ENCODE measurements at places on chromosomes 5 and 9.

DNA sequence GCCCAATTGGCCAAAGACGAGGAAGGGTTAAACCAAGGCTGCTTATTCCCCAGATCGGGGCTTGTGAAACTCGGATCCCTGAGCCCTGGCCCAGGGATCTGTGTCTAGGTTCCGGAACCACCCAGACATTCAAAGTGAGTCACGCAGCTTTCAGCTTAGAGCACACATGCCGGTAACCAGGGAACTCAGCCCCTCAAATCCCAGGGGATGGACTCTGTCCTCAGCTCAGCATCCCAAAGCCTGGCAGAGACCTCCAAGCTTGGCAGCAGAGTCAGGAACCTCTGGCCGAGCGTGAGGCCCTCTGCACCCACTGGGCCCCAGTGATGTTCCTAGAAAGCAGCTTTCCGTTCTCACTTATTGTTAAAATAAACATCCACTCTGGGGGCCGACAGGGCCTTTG, 5.1 kb downstream of the PNPLA7 start:
- no peak for DNase-seq

- no peak for DNase-seq
These were observed 165.8 kb upstream of the NR3C1 start for GRCh38 chr5:143569213-143569701.

GRCh38 chr9:102867488-102867887, 127.6 kb upstream of the CYLC2 start:
- DNase-seq, result no peak

DNA sequence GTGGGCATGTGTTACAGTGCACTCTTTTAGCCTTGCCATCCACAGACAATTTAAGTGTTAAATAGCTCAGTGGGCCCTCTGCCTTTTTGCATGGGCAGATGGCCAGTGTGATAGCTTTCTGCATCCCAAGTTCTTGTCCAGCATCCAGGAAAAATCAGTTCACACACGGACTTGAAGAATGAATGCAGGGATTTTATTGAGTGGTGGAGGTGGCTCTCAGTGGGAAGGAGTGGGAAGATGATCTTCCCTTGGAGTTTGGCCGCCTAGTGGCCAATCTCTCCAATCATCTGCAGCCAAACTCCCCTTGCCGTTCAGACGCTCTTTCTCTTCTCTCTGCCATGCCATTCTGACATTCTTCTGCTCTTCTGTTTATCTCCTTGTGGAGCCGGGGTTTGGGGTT, 322.4 kb upstream of the GRAMD2B start:
- no peak for DNase-seq

DNA sequence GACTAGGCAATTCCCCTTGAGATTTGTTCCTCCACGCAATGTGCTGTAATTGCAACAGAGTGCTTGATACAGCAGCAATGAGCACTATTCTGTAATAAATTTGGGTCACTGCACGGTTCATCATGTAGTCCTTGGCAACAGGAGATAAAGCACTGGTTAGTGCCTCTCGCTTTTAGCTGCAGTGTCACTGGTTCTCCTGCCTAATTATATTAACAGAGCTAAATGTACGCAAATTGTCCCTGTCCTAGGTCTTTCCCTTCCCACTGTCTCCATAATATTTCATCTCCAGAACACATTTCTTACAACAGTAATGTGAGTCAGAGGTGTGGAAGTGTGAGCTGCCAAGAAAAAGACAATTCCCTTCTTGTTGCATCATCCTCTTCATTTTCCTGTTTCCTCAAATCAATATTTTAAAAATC, 553.1 kb downstream of the ZNF608 start:
- DNase-seq, result no peak

DNA sequence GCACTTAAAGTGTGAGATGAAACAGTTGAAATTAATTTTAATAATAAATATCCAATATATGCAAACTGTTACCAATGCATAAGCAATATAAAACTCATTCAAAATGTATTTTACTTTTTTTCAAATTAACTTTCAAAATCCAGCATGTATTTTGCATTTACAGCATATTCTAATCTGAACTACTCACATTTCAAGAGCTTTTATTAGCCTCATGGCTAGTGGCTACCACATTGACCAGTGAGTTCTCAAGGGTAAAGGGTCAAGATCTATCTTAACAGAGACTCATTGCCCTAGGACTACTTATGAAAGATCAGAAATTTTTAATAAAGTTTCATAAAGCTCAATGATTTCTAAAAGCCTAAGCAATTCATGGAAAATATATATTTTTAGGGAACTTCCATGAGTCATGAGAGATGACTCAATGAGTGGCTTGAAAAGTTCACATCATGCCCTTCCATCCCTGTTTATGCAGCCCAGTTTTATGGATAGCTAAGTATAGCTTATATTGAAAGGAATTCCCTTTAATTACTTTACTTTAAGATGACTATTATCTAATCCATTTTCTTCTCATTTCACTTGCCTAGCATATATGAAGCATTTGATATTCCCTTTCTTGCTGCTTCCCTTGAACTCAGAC, 608.6 kb downstream of the SLCO4C1 start:
- no peak for DNase-seq

DNA sequence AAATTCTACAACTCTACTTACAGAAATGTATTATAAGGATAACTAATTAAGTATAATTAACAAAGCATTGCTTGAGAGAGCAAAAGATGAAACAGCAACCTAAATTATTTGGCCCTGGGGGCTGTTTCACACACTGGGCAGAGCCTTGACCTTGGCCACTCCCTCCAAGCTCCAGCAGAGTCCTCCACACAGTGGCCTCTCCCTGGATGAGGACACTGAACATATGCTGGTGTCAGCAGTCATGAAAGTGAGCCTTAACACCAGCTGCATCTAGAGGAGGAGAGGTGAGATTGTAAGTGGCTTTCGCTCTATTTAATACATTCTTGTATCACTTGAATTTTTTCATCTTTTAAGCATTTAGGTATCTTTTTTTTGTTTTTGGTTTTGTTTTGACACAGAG, 23.3 kb upstream of the ZDHHC12 start:
- DNase-seq, result no peak

GRCh38 chr5:111853748-111854147, 96.8 kb upstream of the NREP start:
- no peak for DNase-seq

- DNase-seq, result no peak
These were observed 92.5 kb downstream of the MTX3 start for GRCh38 chr5:79898611-79899010.

DNA sequence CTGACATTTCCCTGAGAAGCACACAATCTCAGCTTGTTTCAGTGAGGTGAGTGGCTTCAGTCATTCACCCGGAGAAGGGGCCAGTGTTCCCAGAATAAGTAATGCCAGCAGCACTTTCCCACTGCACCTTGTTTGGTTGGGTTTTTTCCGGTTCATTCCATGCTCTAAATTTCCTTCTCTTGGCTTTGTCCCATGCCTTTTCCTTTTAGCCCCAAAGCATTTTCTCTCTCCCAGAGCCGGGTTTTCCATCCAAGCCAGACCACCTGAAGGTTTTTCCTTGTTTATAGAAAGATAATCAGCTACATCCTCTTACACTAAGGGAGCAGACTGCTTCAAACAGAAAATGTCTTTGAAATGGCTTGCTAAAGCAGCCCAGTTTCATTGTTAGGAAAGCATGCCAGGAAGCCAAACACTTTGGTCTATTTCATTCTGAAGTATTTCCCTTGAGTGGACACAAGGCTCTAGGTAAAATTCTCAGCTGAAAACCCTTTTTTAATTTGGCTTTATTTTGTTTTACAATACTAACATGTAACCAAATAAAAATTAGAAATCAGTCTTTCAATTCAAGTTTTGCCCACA, 501.6 kb downstream of the DTWD2 start:
- no peak for DNase-seq

- no peak for DNase-seq
These were observed 232.3 kb downstream of the TLR4 start for GRCh38 chr9:117936185-117937130.

Measured in activated T-helper 1 cell treated with anti-CD3 and anti-CD28 coated beads, Interleukin-2, amount 50 U/mL, for 16 hours (primary cell).